ENCODE measurements at places on chromosomes 12 and 14.

GRCh38 chr14:40796168-40796567, 810.5 kb upstream of the LRFN5 start:
- DNase-seq, result no peak

DNA sequence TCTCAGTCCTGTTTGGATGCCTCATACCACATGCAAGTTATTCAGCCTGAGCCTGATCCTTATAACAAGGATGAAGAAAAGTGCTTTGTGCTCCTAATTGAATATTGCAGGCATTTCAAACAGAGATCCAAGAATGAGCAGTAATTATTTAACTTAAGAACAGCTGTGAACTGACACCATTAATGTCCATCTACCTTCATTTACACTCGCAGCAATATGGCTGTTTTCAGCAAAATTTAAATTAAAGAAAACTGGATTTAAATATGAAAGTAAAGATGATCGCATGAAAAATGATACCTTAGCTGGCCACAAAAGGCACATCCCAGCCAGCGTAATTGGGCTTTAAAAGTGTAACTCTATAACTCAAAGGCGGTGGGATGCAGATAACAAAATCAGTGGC, 466.3 kb downstream of the GALC start:
- no peak for DNase-seq

GRCh38 chr14:100524933-100525243, 62.3 kb downstream of the BEGAIN start:
- no peak for DNase-seq

- DNase-seq, result peak; percentile 93
These were observed 1.8 kb upstream of the CHST11 start for GRCh38 chr12:104454997-104455396.

- DNase-seq, result peak; percentile 91
These were observed 202.0 kb downstream of the PPM1H start for GRCh38 chr12:62732861-62733427.

DNA sequence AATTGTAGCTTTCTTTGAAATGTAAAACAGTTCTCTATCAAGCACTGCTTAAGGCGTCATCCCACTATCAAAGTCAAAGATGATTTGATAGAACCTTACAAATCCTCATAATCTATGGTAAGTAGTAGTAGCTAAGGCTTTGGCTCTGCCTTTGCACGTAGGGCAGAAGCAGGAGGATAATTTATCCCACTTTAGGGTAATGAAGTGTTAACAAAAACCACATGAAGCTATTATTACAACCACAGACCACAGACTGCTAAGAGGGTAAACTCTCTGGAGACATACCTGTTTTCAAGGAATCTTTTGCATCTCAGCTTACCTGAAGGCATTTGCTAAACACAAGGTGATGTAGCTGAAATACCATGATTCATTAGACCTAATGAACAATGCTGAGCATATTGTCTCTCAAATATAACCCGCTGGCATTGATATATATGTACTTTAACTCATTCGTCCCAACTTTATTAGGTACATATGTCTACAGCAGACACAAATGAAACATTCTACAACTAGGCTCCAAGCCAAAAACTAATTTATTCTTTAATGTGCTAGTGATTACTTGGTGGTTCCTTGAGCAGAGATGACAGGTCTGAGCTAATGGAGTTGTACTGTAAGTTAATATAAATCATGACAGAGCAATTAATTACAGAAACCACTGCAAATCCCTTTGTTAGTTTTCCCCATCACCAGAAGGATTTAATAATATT, 368.8 kb downstream of the ETNK1 start:
- no peak for DNase-seq

- DNase-seq, result no peak
These were observed 2.6 kb downstream of the TESC start for GRCh38 chr12:117096501-117097042.

DNA sequence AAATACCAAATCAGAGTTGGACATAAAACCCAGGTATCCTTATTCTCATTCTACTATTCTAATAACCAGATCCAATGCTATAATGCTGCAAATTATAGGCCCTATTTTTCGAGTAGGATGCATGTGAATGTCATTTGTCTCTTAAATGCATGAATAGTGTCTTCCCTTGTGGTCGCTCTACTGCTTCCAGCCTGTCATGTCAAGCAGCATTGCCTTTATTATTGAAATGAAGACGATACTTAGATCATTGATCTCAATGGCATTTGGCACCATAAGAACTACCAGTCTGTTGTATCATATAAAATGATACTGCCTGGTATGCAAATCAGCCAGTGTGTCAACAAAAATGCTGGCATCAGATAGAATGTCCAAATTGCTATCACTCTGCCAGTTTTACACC, 649.1 kb downstream of the DIO2 start:
- DNase-seq, result no peak

GRCh38 chr12:108646600-108647579, 13.2 kb upstream of the SELPLG start:
- no peak for DNase-seq

DNA sequence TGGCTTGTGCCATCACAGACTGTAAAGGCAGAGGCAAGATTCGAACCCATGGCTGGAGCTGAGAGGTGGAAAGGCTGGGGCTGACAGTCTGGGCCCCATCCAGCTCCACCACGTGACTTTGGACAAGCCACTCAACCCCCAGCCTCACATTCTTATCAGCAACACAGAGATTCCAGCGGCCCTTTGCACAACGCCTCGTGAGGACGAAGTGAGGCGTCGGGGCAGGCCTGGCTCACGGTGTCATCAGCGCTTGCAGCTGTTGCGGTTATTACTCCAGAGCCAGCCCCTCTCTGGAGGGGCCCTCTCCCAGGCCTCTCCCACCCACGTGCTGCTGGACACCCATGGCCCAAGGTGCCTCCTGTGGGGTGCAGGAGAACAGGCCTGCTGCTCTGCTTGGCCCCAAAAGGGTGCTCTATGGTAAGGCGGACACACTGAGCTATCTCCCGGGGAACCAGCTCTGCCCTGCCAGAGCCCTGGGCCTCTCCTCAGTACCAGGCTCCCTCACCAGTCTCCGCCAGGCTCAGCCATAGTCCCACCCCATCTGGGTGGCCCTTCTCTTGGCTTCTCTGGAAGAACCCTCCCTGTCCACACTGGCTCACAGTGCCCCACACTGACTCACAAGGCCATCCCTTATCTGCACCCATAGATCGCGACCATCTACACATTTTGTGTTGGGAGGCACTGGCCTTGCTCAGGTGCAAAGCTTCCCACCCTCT, 21.1 kb downstream of the CHGA start:
- no peak for DNase-seq

DNA sequence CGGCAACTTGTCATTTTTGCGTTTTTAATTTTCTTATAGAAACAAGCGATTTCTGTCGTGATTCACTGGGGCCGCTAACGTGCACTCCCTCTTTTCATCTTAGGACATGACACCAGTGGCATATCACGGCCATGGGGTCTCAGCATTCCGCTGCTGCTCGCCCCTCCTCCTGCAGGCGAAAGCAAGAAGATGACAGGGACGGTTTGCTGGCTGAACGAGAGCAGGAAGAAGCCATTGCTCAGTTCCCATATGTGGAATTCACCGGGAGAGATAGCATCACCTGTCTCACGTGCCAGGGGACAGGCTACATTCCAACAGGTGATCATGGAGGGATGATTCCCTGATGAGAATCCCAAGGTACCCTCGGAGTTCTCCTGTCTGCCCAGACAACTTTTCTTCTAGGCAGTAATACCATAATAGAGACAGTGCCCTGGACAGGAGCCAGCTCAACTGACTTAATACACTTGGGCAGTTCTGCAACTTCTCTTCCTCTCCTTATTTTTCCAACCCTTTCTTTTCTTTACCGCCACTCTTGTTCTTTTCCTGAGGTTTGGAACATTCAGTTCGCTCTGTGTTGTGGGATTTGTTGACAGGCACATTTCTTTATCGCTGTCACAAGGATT, 821 bp downstream of the TMEM106C start:
- peak; percentile 60 for DNase-seq

- DNase-seq, result peak; percentile 71
These were observed 421.7 kb downstream of the VRK1 start for GRCh38 chr14:97218691-97219430.

GRCh38 chr14:59160506-59160905, 28.0 kb upstream of the DAAM1 start:
- DNase-seq, result peak; percentile 42

DNA sequence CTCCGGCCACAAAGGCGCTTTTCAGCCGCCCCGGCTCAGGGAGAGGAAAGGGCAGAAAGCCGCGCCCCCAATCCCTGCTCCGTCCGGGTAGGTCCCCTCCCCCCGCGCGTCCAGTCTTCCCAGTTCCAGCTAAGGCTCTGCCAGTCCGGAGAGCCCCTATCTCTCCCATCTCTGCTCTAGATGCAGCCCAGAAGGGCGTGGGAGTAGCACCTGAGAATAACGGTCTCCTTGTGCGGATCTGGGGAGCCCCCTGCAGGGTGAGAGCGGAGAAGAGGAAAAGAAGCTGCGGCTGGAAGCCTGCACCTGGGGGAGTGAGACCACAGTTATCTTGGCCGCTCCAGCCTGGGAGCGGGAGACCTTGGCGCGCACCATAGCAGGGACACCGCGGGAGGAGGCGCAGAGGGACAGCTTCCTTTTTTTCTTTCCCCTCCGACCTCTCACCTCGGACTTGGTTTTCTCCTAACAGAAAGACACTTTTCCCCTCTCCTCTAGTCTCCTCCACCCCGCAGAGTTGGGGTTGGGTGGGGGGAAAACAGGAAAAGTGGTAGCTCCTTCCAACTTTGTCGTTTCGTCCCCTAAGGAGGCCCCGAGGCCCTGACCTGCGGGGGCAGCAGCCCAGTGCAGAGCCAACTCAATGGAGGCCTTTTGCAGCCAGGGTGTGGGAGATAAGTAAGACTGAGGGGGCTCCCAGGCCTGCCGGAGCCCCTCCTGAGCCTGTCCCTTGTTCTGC, 2.4 kb downstream of the DHH start:
- DNase-seq, result peak; percentile 95
